ENCODE measurements at places on chromosomes 16 and 17.

GRCh38 chr16:10253409-10253808 is 71.2 kb upstream of the GRIN2A start:
- DNase-seq: no peak

- DNase-seq: no peak
These were observed 245.6 kb upstream of the RBFOX1 start for GRCh38 chr16:7086822-7087616.

DNA sequence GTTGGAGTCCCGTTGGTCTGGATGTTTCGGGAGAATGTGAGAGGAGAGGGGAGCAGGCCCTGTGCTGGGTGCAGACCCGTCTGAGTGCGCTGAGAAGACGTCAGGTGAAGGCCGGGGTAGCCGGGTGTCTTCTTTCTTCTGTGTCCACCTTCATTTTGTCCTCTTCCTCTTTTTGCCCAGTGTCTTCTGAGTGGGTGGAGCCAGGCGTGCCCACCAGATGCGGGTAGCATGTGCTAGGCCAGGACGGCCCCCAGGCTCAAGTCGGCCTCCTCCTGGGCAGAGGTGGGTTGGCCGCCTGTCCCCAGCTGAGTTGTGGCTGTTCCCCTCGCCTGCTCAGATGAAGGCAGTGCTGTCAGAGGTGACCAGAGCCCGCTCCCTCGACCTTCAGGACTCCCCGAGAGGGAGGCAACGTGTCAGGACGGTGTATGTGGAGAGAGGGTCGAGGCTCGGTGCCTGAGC is 3.5 kb downstream of the METRNL start:
- no peak for DNase-seq

DNA sequence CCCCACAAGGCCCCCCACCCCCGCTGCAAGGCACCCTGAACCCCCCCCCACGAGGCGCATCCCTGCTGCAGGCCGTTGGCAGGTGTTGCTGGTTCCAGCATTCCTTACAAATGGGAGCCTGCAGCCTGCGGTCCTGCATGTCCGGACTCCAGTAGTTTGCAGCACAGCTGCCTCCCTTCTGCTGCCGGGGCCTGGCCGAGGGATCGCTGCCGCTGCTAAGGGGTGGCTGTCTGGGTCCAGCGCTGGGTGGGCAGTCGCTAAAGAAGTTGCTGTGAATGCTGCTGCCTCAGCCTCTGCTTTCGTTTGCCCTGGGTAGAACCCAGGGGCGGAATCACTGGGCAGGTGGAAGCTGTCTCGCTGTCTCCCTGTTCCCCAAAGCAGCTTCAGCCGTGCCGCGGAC is 11.8 kb downstream of the UTS2R start:
- DNase-seq: no peak

- no peak for DNase-seq
These were observed 74.2 kb upstream of the MARCHF10 start for GRCh38 chr17:62882284-62882683.
